Stimulated activated CD8-positive, alpha-beta memory T cell treated with anti-CD3 and anti-CD28 coated beads, Interleukin-7, amount 100 ng/mL, for 1 hour (primary cell): ENCODE measurements at places on chromosomes 1 and 21.

DNA sequence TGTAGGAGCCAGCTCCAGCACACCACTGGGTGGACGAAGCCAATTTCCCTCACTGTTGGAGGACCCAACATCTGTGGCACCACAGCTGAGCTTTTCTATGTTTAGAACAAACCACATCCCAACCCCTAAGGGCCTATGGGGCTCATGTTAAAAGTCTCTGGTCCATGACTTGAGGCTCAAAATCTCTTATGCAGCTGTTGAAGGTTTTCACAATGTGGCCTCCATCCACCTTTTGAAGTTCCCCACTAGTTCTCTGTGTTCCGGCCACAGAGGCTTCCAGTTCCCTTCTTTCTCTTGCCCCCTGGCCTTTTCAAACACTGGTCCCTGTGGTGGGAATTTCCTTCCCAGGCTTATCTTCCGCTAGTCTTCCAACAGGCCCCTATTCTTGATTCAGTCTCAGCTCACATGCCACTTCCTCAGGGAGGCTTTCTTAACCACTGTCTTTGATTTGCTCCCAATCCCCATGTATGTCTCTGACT, 3.9 kb upstream of the IFNLR1 start:
- no peak for DNase-seq

- DNase-seq: no peak
These were observed 288.5 kb upstream of the SNX7 start for GRCh38 chr1:98373056-98373455.

GRCh38 chr1:67814121-67814772, 19.0 kb downstream of the GNG12 start:
- no peak for DNase-seq

- DNase-seq: no peak
These were observed 454.0 kb downstream of the PLPP3 start for GRCh38 chr1:56125316-56125715.

GRCh38 chr1:222049176-222049575, 307.3 kb upstream of the DUSP10 start:
- no peak for DNase-seq
